ENCODE measurements at places on chromosomes 3 and 15. TPM values are rescaled to one million over a fixed set of nuclear protein-coding genes. Genes with fewer than 3 reads are reported as not detected.

DNA sequence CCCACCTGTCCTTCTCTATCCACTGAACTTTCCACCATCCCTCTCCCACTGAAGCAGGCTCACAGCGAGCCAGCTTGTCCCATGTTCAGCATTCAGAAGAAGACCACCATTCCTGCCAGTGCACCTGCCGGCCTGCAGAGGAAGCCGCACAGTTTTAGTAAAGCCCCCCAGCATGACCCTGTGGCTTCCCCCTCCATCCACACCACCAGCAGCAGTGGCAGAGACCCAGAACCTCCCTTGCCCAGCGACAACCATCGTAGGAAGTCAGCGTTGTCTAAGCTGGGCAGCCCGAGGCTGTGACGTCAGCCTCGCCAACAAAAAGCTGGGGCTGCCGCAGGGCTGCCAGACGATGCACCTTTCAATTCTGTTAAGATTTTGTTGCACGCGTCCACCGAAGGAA is 66.6 kb upstream of the TAMM41 start:
- DNase-seq, result no peak

- DNase-seq, result no peak
These were observed 57.3 kb downstream of the ARNT2 start for GRCh38 chr15:80461356-80462095.

DNA sequence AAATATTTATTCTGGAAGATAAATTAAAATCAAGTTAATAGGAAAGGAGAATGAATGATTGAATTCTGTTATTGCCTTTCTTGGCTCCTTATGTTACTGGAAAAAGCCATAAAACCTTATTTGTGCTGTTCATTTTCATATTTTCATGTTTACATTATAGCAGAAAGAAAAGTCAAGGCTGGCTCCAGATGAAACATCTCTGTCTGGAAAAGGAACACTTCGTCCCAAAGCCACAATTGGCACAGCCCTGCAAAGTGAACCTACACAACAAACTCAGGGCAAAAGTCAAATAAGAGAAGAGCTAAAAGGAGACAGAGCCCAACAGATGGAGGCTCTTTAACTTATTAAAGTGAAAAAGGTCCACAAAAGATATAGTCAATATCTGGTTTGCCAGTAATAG is 73.4 kb downstream of the GTPBP8 start:
- peak; percentile 76 for DNase-seq

- no peak for DNase-seq
These were observed 95.0 kb downstream of the NFKBIZ start for GRCh38 chr3:101944308-101944707.

- no peak for DNase-seq
These were observed 190.7 kb upstream of the CNTN6 start for GRCh38 chr3:901953-902778.

DNA sequence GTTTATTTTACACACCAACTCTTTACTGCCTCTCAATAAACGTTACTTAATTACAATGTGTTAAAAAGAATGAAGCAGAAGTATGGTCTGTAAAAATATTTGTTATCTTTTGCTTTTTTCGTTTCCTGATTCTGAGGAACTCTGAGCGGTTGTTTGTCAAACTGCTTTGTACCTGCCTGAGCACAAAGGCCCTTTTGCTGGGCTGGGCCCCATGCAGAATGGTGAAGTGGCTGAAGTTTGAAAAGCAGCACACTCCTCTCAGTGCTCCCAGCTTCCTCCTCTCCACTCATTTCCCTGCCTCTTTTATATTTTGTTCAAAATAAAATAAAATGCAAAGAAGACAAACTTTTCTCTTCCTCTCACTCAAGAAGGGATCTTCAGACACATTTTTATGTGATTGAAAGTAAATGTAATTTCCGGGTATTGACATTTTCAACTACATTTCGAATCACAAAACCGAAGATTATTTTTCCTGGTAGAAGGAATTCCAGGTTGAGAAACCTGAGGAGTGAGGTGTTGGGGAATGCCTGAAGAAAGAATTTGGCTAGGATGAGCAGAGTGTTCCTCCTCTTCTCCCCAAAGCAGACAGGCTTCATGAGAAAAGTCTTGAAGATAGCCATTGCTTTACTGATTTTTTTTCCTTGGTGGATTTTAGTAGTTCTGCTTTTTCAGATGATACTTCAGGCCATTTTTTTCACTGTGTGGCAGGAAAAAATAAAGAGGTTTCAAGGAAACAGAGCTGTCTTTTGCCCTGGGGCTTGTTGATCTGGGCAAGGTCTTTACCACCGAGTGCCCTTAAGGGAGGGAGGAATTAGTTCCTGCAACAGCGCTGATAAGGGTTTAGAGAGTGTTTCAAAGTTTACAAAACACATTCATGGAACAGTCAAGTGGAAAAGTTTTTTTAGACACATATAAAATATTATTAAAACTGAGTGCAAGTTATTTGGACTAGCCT is 229.8 kb downstream of the NFKBIZ start:
- DNase-seq, result no peak

DNA sequence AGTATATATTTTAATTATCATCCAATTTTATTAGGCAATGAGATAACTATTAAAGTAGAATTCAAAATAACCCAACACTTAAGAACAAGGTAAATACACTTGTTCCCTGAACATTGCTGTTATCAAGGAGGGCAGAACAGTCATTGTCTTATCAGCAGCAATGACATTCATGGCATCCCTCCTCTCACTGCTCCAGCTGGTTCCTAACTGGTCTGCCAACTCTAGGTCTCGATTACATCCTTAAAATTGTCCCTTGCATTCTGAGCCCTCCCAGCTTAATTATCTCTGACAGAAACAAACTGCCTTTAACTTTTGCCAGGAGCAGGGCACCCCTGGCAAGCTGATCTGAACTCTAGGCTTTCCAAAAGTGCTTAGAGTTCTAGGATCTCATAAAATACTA is 14.0 kb upstream of the DYNC1LI1 start:
- no peak for DNase-seq

- DNase-seq, result no peak
These were observed 32.7 kb upstream of the NUDT16 start for GRCh38 chr3:131348911-131349310.

- no peak for DNase-seq
These were observed 67.8 kb downstream of the RAB11A start for GRCh38 chr15:65937054-65937453.

GRCh38 chr3:171860830-171861535 is 17.8 kb downstream of the TMEM212 start:
- DNase-seq, result no peak

DNA sequence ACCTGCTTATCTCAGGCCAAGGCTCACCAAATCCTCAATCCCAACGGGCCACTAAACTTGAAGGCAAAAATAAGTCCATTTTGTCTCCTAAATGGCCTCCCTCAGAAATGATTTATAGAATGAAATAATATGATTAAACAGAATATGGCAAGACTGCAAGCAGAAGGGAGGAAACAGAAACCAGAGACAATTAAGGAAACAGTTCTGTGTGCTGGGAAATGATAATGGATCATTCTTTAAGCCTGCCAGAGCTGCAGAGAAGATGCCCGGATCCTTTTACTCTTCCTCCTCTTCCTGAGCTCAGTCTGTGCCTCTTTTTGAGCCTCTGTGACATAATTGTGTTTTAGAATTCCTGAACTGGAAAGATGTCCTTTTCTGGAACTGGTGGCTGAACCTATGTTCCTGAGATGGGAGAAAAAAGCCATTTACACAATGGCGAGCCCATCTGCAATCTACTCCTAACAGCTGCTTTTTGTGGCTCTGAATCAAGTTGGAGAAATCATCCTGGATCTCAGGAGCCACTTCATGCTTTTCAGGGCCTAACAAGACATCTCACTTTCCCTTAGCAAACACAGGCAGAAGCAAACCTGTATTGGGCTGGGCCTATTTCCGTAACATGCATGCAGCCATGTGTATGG is 2.8 kb upstream of the ABHD2 start:
- DNase-seq, result peak; percentile 18

- no peak for DNase-seq
These were observed 55.5 kb downstream of the SATB1 start for GRCh38 chr3:18369551-18370185.

- DNase-seq, result no peak
These were observed 95.3 kb upstream of the DLG1 start for GRCh38 chr3:197393711-197394110.

GRCh38 chr3:150421799-150422548 is 13.9 kb downstream of the TSC22D2 start:
- no peak for DNase-seq

GRCh38 chr3:184029443-184029842 is 2.1 kb upstream of the HTR3D start:
- DNase-seq, result no peak

Gene PRR20G
- total RNA-seq, result not detected

Gene DLL4
- total RNA-seq, result 5.0 TPM

Gene ATP11B
- total RNA-seq, result 69.9 TPM
